ENCODE measurements at places on chromosomes 12 and 14. TPM values are rescaled to one million over a fixed set of nuclear protein-coding genes. Genes with fewer than 3 reads are reported as not detected.

DNA sequence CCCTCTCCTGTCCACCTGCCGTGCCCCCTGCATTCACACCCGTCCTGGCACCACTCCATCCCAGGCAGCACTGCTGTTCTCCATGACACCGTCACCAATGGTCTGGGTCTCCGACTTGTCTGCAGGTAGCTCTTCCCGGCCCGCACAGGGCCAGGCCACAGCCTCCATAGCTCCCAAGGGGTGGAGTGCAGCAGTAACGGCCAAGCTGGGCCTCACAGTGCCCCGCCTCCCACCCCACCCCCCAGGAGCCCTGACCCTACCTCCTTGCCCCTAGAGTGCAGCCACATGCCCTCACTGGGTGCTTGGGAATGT lies 12.9 kb downstream of the FBRSL1 start:
- H3K4me1 ChIP-seq, result no peaks in the 10 kb centered on the region
- no peak overlapping the region for H3K4me3 ChIP-seq
- no peak for DNase-seq
- H3K36me3 ChIP-seq, result no peaks in the 10 kb centered on the region
- no peak overlapping the region for H3K27ac ChIP-seq

DNA sequence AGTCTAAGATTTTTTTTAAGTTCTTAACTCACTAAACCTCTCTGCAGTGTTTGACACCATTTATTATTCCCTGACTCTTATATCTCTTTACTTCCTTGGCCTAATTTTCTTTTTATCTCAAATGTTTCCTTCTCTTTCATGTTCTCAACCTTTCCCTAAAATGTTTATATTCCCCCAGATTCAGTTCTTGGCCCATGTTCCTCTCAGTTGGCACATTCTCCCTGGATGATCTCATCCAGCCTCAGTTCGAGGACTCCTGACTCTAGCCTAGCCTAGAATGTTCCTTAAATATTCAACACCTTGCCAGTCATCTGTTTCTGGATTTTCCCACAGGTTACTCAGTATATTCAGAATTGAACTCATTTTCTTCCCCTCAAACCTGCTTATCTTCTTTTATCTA lies 81.3 kb downstream of the SCN8A start:
- no peak overlapping the region for H3K27ac ChIP-seq
- no peak overlapping the region for H3K4me3 ChIP-seq
- no peaks in the 10 kb centered on the region for H3K27me3 ChIP-seq
- no peaks in the 10 kb centered on the region for H3K4me1 ChIP-seq
- no peaks in the 10 kb centered on the region for H3K36me3 ChIP-seq

- H3K36me3 ChIP-seq, result no peaks in the 10 kb centered on the region
- peak within 1 kb of the TSS; percentile 94 for H3K27ac ChIP-seq
- DNase-seq, result peak; percentile 95
- H3K4me1 ChIP-seq, result peaks cover 11% of the 10 kb centered on the region
- no peaks in the 10 kb centered on the region for H3K27me3 ChIP-seq
Observed at GRCh38 chr12:389142-390096, at the start of gene KDM5A. TSS of gene KDM5A (minus strand) at chr12:389320. CDS start at chr12:389091, 229 bp downstream.

- no peaks in the 10 kb centered on the region for H3K27me3 ChIP-seq
- H3K36me3 ChIP-seq, result no peaks in the 10 kb centered on the region
- H3K4me3 ChIP-seq, result no peak overlapping the region
- DNase-seq, result no peak
Observed at GRCh38 chr14:76123426-76124225, 28.1 kb upstream of the GPATCH2L start.

DNA sequence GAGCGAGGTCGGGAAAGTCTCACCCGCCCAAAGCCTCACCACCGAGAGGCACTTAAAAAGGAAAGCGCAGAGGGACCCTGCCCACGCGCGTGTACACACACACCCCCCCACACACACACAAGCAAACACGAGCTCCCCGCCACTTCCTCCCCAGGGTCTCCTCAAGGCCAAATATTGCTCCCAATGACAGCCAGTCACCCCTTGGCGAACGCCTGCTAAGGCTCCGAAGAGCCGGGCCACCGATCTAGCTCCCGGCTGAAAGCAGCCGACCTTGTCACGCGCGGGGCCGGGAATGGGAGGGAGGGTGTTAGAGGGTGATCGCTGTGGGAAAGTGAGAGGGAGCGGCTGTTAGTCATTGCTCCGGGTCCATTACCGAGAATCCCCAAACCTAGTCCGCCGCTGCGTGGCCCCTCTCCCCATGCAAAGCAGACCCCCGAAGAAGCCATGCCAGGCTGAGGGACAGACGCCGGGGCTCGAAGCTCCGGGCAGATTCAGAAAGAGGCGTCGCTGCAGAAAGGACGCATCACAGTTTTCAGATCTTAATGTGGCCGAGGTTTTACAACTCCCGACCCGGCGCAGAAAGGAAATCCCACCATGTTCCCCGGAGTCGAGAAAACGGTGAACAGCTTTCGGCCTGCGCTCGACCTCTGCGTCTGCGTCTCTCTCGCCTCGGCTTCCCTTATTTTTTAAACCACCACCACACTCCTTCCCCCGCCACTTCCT lies 2.6 kb downstream of the BMP4 start:
- peak overlapping the region; percentile 51 for H3K4me3 ChIP-seq
- H3K36me3 ChIP-seq, result no peaks in the 10 kb centered on the region
- H3K4me1 ChIP-seq, result peaks cover 22% of the 10 kb centered on the region
- DNase-seq, result peak; percentile 39
- no peaks in the 10 kb centered on the region for H3K27me3 ChIP-seq
- H3K27ac ChIP-seq, result peak overlapping the region; percentile 80

DNA sequence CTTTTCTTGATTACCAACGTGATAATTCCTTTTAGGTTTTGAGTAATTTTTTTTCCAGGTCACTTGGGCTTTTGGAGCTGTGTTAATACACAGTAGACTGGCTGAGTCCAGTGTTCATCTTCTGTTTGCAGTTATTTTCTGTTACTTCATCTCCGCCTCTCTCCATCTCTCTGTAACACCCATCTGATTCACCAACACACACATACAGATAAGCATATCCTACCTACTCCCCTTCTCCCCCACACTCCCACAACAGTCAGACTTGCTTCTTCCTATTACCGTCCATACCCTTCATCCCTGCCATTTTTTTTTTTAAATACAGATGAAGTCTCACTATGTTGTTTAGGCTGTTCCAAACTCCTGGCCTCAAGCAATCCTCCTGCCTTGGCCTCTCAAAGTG lies 72.7 kb upstream of the MANSC4 start:
- no peaks in the 10 kb centered on the region for H3K36me3 ChIP-seq
- peaks cover 23% of the 10 kb centered on the region for H3K4me1 ChIP-seq
- H3K27ac ChIP-seq, result no peak overlapping the region
- H3K4me3 ChIP-seq, result no peak overlapping the region
- no peak for DNase-seq
- no peaks in the 10 kb centered on the region for H3K27me3 ChIP-seq

DNA sequence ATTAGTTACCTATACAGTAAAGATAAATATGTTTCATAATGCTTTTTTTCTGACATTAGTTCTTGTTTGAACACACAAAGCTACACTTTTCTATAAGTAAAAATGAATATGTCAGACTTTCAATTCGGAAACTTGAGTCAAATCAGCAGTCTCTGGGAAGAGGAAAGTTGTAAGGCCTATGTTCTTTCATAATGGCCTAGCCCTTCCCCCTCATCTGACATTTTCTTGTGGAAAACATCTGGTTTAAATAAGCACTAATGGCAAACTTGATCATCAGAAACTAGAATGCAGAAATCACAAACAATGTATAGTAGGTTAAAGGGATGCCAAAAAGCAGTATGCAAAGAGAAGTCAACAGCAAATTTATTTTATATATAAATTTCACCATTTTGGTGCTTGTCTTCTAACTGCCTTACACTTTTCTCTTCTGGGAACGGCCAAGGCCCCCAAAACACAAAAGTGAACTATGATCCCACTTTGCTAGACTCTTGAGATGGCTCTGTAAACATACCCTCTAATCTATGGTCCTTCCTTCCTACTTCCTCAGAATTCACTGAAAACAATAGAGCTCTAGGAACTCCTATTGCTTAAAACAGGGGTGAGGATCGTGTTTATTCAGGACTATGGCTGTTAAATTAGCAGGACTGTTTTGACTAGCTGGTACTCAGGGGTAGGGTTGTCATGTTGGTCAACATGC lies 444.1 kb downstream of the RAD51B start:
- no peaks in the 10 kb centered on the region for H3K36me3 ChIP-seq
- DNase-seq, result no peak
- no peaks in the 10 kb centered on the region for H3K4me1 ChIP-seq
- no peak overlapping the region for H3K4me3 ChIP-seq
- H3K27me3 ChIP-seq, result no peaks in the 10 kb centered on the region

GRCh38 chr14:103058164-103059055 lies 1.1 kb upstream of the CDC42BPB start:
- no peaks in the 10 kb centered on the region for H3K27me3 ChIP-seq
- peak overlapping the region; percentile 93 for H3K4me3 ChIP-seq
- H3K27ac ChIP-seq, result peak overlapping the region; percentile 65
- peaks cover 17% of the 10 kb centered on the region for H3K4me1 ChIP-seq
- no peak for DNase-seq

GRCh38 chr12:62653740-62654139 lies 187.1 kb downstream of the MON2 start:
- no peak overlapping the region for H3K27ac ChIP-seq
- no peaks in the 10 kb centered on the region for H3K27me3 ChIP-seq
- no peak overlapping the region for H3K4me3 ChIP-seq
- no peaks in the 10 kb centered on the region for H3K4me1 ChIP-seq
- H3K36me3 ChIP-seq, result peaks cover 1% of the 10 kb centered on the region

DNA sequence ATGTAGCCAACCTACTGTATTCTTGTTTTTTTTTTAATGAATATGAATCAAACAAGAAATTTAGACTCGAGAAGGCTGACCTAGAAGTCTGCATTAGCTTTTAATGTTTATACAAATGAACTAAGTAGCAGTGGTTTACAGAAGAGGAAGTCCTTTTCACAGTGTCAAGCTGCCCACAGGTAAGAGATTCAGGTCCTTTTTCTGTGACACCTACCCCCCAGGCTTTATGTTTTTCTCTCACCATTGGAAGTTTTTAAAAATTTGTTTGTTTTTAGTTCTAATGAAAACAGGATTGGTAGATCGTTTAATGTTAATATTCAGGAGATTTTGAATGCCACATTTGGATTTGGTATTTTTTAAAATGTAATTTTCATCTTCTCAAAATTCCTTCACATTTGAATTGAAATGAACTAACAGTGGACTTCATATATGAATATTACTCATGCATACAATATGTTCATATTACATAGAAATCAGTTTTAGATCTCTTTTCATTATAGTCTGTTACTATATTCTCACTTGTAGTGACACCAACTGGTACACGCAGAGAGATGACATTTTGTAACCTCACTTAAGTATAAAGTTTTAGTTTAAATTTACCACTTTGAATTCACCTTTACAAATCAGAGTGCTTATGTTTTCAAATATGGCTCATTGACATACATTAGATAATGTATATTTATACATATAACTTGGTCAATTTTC lies 29.7 kb downstream of the ATF7IP start:
- no peaks in the 10 kb centered on the region for H3K36me3 ChIP-seq
- no peak for DNase-seq
- no peaks in the 10 kb centered on the region for H3K27me3 ChIP-seq
- H3K27ac ChIP-seq, result no peak overlapping the region
- no peak overlapping the region for H3K4me3 ChIP-seq
- peaks cover 13% of the 10 kb centered on the region for H3K4me1 ChIP-seq

DNA sequence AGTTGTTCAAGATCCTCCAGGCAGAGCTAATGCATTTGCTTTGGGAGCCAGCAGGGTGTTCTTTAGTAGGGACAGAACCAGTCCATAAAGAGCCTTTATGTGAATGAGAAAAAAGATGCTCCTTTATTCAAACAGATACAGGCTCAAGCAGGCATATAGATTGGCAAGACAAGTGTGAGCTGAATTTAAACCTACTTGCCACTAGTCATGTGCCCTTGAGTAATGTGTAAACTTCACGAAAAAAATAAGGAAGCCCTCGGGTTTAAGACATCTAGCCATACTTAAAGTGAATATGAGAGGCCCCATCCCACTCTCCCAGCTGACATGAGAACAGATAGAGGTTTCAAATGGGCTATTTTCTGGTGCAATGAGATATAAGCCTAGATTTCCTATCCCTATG lies 43.1 kb upstream of the STRAP start:
- H3K27ac ChIP-seq, result no peak overlapping the region
- no peaks in the 10 kb centered on the region for H3K36me3 ChIP-seq
- H3K4me3 ChIP-seq, result no peak overlapping the region
- H3K27me3 ChIP-seq, result no peaks in the 10 kb centered on the region
- DNase-seq, result no peak

DNA sequence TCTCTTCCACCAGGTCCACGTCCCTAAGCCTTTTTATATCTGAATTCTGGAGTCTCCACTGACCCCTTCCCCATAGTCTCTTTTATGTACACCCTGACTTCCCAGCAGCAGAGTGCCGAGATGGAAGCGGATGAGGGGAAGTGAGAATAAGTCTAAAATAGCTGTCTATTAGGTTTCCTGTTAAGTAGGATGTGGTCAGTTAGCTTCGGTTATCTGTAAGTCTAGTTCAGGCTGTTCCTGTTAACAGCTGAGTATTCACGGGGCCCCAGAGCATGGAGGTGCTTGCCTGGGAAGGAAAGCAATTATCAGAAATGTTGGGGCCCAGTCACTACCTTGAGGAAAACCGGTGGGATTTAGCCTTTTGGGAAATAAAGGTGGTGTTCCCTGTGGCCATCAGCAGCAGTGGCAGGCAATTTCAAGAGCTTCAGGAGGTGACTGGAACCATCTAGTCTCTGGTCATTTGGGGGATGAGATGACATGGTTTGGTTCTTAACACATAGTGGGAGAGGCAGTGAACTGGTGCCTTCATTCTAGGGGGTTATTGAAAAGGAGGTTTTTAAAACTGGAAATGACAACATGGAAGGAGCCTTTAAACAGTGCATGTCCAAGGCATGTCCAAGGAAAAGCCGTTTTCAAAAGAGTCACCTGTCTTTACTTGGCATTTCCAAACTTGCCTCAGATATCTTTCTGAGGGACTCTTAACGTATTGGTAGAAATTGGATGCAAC lies 21.8 kb downstream of the CHST11 start:
- no peaks in the 10 kb centered on the region for H3K36me3 ChIP-seq
- no peak overlapping the region for H3K4me3 ChIP-seq
- no peak overlapping the region for H3K27ac ChIP-seq
- H3K27me3 ChIP-seq, result no peaks in the 10 kb centered on the region

GRCh38 chr14:53581504-53581903 lies 375.1 kb downstream of the BMP4 start:
- H3K4me3 ChIP-seq, result no peak overlapping the region
- no peaks in the 10 kb centered on the region for H3K27me3 ChIP-seq
- no peak for DNase-seq
- H3K27ac ChIP-seq, result no peak overlapping the region
- peaks cover 3% of the 10 kb centered on the region for H3K4me1 ChIP-seq

GRCh38 chr12:38502415-38502814 lies 185.8 kb downstream of the ALG10B start:
- H3K27ac ChIP-seq, result no peak overlapping the region
- no peak overlapping the region for H3K4me3 ChIP-seq
- H3K36me3 ChIP-seq, result no peaks in the 10 kb centered on the region
- H3K4me1 ChIP-seq, result no peaks in the 10 kb centered on the region

The MYH6 gene
- not detected for total RNA-seq

The ACOT4 gene
- 3.2 TPM for total RNA-seq

The TEX52 gene
- 0.34 TPM for total RNA-seq

The STXBP6 gene
- total RNA-seq, result 35.7 TPM

The CLECL1 gene
- total RNA-seq, result not detected

The RDH12 gene
- total RNA-seq, result 0.28 TPM

The RIPK3 gene
- 1.5 TPM for total RNA-seq

Data from Caco-2 (cell line).